ENCODE measurements at places on chromosomes 6 and 20. TPM values are rescaled to one million over a fixed set of nuclear protein-coding genes. Genes with fewer than 3 reads are reported as not detected.
A peak's percentile ranks its signal among the peaks of the same experiment; 100 is the strongest.

The DEFB132 gene
- total RNA-seq, result not detected

DNA sequence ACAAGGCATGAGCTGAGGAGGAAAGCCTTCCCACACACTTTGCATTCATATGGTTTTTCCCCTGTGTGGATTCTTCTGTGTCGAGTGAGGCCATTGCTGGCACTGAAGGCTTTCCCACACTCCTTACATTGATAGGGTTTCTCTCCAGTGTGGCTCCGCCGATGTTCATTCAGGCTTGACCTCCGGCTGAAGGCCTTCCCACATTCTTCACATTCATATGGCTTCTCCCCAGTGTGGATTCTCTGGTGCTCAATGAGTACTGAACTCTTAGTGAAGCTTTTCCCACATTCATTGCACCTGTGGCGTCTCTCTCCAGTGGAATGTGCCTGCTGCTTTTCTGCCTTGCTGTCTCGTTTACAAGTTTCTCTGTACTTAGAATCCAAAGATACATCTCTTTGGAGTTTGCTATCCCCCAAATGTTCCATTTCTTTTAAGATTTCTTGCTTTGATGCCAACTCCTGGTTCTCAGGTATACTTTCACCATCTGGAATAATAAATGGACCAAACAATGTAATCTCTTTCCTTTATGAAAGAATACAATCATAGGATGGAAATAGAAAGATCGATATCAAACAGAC lies 9.5 kb downstream of the ZSCAN31 start:
- no peak for DNase-seq

- DNase-seq, result no peak
These were observed 289.7 kb upstream of the RNF24 start for GRCh38 chr20:4305091-4305490.

DNA sequence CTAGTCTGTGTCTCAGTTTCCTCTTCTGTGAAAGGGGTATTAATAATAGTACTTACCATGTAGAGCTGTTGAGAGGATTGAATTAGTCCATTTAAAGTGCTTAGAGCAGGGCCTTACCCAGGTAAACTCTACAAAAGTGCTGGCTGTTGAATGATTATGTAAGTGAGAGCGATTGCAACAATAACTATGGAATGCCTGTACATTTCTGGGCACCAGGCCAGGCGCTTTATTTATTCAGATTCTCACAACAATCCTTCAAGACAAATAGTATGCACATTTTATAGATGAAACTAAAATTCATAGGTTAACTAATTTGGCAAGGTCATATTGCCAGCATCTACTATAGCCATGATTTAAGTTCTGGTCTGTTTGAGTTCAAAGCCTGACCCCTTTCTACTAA lies 78.3 kb upstream of the MMS22L start:
- DNase-seq, result peak; percentile 39

DNA sequence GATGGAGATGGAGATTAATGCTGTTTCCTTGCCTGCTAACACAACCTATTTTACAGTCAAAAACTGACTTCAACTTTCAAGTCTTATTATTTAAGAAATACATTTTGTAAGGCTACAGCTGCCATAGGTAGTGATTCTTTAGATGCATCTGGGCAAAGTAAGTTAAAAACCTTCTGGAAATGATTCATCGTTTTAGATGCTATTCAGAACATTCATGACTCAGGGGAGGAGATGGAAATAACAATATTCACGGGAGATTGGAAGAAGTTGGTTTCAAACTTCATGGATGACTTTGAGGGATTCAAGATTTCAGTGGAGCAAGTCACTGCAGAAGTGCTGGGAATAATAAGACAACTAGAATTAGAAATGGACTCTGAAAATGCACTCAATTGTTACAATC lies 174.9 kb upstream of the GGTLC1 start:
- DNase-seq, result no peak

The EPB41L2 gene
- 39.9 TPM for total RNA-seq

The BPIFB4 gene
- not detected for total RNA-seq

GRCh38 chr6:125639466-125640020 lies 109.9 kb upstream of the HEY2 start:
- DNase-seq, result no peak

The TMEM181 gene
- 10.4 TPM for total RNA-seq

DNA sequence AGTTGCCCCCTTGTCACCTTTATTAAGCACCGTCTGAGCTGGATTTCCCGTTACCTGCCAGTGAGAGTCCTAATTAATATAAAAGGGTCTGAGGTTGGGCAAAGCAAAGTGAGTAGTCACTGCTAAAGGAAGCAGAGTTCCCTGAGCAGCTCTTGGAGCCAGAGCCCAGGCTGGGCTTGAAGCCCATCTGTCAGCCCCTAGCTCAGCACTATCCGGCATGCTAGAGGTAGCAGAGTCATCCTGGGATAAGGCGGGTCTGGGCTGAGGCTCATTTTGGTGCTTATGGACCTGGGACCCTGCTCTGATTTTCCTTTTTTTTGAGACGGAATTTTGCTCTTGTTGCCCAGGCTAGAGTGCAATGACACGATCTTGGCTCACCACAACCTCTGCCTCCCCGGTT lies 46.2 kb downstream of the ADNP start:
- DNase-seq, result no peak

The HLA-DPA1 gene
- not detected for total RNA-seq

- DNase-seq, result no peak
These were observed 102.7 kb downstream of the ASXL1 start for GRCh38 chr20:32460683-32461320.

DNA sequence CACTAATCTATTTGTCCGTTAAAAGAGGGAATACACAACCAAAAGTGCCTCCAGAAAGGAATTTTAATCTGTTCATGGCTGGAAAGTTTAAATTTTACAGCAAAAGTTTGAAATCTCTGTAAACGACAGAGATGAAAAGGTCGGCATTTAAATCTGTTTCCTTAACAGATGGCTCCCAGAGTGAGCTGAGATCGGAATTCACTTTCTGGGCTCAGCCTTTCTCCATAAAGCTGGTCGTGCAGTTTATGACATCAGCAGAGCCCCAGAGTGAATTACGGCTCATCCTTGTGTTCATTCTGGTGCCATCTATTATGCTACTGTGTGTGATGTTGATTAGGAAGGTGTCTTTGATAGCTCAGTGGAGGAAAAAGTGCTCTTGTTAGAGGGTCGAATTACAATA lies 117.6 kb upstream of the ZFP64 start:
- DNase-seq, result no peak

DNA sequence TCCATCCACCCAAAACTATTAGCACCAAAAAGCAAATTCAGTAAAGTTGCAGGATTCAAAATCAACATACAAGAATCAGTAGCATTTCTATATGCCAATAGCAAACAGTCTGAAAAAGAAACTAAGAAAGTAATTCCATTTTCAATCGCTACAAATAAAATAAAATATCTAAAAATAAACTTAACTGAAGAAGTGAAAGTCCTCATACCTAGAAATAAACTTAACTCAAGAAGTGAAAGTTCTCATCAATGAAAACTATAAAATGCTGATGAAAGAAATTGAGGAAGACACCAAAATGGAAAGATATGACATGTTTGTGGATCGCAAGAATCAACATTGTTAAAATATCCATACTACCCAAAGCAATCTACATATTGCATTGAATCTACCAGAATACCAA lies 103.0 kb upstream of the ARID1B start:
- DNase-seq, result no peak

- DNase-seq, result peak; percentile 10
These were observed 302.6 kb upstream of the NRSN1 start for GRCh38 chr6:23823421-23823820.

DNA sequence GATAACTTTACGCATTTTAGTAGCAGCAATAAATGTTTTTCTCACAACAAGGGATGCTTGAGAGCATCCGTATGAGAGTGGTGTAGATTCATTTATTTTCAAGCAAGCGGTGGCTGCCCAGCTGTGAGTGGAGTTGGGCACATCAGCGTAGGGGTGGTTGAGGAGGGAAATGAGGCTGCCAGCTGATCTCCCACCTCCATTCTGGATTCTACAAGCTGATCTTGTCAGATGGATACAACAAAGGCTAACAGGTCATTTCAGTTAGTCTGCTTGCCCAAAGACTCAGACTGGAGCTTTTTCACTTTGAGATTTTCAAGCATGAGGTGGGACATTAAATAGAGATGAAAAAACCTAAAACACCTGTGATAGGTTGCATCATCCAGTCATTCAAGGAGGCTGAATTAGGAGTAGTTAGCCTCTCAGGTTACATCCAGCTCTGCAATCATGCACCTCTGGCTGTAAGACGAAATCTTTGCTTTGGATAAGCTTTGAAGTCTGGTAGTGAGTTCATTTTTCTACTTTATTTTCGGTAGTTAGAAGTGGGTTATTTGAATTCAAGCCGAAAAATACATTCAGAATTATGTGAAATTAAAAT lies 1.9 kb upstream of the BACH2 start:
- DNase-seq, result no peak

- no peak for DNase-seq
These were observed 7.7 kb downstream of the SHLD1 start for GRCh38 chr20:5757949-5758348.

The TCF15 gene
- total RNA-seq, result 0.98 TPM

The LAMA2 gene
- 0.22 TPM for total RNA-seq

The IL17F gene
- not detected for total RNA-seq

The ECT2L gene
- total RNA-seq, result not detected

DNA sequence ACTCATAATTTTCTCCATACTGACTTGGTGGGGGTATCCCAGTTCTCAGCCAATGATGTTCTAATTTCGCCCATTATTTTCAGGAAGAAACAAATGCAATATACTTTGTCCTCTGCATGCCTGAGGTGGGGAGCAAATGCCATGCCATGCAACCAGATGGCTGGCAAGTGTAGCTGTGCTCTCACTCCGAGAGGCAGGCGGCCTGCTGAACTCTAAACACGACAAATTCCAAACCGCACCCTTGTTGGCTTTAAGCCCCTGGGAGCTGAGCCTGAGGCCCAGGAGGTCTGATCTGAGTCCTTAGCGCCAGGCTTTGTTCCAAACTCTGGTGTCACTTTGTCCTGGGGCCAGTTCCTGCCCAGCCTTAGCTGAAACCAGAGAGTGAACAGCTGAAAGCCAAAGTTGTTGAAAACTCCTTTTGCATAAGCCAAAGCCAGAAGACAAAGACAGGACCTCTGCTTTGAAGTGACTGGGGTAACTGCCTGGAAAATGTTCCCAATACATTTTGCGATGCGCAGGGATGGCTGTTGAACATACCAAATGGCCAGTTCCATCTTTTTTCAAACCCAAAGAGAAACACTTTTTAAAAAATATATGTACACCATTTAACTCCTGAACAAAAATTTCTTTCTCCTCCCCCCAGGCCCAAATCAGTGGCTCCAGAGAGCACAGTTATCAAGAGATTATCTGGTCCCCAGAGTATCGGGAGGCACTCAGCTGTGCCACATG lies 46.2 kb downstream of the TTI1 start:
- DNase-seq, result peak; percentile 79

DNA sequence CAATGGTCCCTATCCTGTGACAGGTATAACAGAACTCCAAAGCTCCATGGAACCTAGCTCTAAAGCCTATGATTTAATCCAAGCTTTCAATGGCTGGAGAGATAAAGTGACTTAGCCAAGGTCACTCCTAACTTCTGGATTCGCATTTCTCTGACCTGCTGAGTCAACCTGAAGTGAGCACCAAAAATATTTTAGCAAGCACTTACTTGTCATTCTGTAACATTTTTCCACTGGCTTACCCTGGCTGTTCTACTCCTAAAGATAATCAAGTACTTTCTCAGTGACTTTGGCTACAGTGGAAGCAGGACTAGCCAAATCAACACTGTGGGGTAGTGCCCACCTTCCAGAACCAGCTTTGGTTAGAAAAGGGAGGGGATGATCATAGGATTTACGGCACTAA lies 188.3 kb downstream of the OGFRL1 start:
- DNase-seq, result no peak

GRCh38 chr20:25040438-25040831 lies 17.5 kb downstream of the ACSS1 start:
- DNase-seq, result peak; percentile 45

DNA sequence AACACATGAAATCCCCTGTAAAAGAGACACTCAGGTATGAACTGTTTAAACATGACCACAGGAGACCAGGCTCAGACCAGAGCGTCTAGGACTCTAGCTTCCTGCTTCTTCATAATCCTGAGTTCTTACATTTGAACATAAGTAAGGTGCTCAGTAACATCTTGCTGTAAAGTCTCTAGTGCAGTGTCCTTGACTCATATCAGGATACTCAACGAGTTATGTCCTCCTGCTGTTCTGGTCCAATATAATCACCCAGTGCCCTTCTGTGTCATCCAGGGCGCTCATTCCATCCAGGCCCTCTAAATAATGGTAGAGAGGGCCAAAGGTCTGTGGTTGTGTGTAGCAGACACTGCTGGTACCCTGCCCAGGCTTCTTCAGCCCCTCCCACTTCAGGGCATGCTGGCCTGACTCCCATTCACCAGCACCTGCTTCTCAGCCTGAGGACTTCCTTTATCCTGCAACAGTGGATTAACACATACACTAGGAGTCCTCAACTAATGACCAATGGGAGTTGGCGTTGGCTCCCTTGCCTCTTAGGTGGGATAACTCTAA lies 66.8 kb upstream of the MOCS1 start:
- no peak for DNase-seq

The GATA5 gene
- 0.46 TPM for total RNA-seq

Measured in PC-3 (cell line).